Left hindlimb (tissue), 1 donor: ENCODE measurements at places on chromosomes 2 and 18.

DNA sequence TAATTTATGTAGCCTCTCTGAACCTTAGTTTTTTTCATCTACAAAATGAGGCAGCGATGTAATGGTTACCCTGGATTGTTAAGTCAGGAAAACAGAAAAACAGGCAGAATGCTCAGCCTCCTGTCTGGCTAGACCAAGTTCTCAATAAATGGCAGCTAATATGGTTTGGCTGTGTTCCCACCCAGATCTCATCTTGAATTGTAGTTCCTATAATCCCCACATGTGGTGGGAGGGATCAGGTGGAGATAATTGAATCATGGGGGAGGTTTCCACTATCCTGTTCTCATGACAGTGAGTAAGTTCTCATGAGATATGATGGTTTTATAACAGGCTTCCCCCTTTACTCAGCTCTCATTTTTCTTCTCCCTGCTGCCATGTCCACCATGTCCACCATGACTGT lies 220.0 kb downstream of the CMPK2 start:
- no peak for DNase-seq

DNA sequence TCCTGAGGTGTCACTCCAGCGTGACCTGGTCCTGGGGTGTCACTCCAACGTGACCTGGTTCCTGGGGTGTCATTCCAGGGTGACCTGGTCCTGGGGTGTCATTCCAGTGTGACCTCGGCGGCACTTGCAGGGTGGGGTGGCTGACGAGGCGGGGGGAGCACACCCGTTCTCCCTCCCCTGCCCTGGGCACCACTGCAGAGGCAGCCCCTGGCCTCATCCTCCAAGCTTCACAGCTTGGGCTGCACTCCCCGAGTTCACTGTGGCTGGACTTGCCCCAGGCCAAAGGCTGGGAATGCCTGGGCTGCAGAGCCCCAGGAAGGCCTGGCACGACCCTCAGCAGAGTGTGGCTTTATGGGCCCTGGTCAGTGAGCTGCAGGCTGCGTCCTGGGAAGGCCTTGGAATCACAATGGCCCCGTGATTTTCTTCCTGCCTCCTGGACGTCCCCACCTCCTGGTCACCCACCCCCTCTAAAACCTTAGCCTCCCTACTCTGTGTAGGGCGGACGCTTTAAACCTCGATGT lies 88.3 kb downstream of the NFATC1 start:
- DNase-seq = peak; percentile 27

GRCh38 chr18:51069885-51070284 lies 39.9 kb downstream of the SMAD4 start:
- no peak for DNase-seq

DNA sequence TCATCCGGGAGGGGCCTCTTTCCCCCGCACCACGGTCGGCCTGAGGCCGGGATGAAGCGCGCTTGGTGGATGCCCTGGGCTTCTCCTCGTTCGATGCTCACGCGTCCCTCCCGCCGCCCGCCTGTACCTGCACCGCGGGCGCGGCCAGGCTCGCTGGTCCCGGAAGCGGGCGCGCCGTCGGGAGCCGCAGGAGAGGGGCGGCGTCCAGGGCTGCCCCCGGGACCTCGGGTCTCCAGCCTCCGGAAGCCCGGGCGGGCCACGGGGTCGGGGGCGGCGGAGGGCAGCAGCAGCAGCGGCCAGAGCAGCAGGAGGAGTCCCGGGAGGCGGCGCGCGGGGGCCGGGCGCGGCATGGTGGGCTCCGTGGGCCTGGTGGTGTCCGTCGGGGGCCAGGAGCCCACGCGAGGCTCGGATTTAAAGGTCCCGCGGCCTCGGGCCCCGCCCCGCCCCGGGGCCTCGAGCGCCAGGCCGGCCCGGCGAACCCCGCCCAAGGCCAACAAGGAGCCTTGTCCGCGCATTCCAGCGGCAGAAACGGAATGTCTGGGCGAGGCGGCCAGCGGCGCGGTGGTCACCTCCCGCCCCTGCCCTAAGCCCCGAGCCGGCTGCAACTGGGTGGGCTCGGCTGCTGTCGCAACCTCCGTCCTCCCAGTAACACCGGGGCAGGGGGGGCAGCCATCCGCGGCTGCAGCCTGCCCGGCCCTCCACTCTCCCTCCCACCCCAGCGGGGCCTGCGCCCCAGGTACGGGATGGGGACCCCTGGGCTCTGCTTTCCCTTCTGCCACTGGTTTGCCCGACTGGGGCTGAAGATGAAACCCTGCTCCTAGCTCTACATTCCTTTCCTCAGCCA lies at the start of gene MATN3:
MATN3 (minus strand) TSS at position 387 of the 844 bp plus-strand sequence; CDS start at position 350, 37 bp downstream.
- peak; percentile 74 for DNase-seq

- no peak for DNase-seq
These were observed 36.7 kb downstream of the EMX1 start for GRCh38 chr2:72953976-72954375.

- no peak for DNase-seq
These were observed 23.5 kb upstream of the C1GALT1C1L start for GRCh38 chr2:43699761-43700160.

DNA sequence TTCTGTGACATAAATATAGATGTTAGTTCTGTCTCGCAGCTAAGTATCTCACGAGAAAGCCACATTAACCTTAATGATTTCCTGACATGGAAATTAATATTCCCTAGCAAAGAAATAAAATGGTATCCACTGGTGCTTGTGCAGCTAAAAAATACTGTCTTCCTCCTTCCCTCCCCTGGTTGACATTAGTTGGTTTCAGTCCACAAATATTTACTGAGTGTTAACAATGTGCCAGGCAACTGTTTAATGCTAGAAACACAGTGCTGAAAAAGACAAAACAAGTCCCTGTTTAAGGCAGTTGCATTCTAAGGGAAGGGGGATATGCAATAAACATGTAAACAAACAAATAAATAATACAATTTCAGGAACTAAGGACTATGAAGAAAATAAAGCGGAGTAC lies 44.2 kb upstream of the VPS54 start:
- DNase-seq = no peak

- no peak for DNase-seq
These were observed 360.0 kb upstream of the RAB6C start for GRCh38 chr2:129619471-129619870.

- DNase-seq = no peak
These were observed 47.3 kb upstream of the GULP1 start for GRCh38 chr2:188244383-188244782.

- no peak for DNase-seq
These were observed 112.4 kb upstream of the GATA6 start for GRCh38 chr18:22056950-22057349.

DNA sequence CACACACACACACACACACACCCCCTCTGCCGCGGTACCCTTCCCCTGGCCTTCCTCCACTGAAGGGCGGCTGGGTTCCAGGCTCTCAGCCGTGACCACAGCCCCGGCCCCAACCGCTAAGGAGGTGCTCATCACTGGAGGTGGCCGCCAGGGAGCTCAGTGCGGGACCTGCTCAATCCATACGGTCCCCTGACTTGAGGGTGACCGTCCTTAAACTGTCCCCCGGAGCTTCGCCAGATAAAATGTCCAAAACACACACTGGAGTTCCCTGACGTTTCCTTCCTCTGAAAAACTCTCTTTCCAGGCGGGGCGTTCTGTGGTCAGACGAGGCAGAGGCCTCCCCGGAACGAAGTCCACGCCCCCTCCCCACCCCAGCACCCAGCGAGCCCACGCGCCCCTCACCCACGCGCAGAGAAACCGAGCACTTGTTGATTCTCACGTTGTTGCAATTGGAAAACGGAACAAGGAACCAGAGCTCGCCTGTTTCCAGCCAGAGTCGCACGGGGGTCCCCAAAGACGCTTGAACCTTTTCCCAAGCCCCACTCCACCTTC lies 1.4 kb downstream of the MBP start:
- peak; percentile 64 for DNase-seq

- DNase-seq = no peak
These were observed 98.2 kb downstream of the MRO start for GRCh38 chr18:50721451-50722120.

DNA sequence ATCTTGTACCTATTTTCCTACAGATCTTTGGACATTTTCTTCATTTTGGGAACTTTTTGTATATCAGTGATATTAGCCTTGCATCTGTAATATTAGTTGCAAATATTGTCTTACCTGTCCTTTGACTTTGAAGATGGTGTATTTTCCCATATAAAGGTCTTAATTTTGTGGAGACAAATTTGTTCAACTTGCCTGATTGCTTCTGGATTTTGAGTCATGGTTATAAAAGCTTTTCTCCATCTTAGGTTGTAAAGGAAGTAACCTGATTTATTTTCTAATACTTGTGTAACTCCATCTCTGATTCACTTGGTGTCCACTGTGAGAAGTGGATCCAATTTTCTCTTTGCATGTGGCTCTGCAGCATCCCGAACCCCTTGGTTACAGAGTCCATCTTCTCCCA lies 97.7 kb upstream of the OTOS start:
- DNase-seq = no peak

DNA sequence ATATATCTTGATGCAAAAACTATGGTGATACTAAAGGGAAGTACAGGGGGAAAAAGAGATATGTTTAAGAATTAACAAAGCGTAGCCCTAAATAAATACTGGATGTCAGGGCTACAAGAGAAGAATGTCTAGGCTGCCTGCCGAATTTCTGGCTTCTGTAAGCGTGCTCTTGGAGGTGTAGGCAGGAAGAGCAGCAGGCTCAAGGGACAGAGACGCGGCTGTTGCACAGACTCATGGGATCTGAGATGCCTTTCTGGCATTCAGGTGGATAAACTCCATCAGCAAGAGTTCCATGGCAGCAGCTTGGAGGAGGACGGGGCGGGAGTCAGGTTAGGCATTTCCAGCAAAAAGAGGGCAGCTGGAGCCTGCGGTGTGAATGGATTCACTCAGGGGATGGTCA lies 123.2 kb upstream of the TWIST2 start:
- DNase-seq = no peak

DNA sequence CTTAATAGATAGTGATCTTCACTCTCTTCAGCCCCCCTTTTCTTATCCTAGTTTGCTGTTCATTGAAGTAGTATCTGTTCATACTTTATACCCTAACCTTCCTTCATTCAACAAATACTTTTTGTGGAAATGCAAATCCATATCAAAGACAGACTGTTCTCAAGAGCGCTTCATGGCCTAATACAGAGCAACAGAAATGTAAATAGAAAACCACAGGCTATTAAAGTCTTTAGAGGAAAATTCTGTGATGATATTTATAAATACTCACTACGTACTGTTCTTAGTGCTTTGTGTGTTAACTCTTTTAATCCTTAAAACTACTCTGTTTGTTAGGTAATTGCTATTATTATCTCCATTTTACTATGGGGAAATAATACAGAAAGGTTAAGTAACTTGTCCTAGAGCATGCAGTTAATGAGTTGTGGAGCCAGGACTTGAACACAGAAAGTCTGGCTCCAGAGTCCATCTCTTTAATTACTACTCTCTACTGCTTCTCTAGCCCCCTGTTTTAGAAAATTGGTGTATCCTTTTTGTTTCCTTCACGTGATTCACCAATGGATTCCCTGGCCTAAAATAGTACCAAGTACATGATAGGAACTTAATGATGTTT lies 2.9 kb downstream of the MDH1 start:
- no peak for DNase-seq
